ENCODE measurements at places on chromosomes 4 and X. TPM values are rescaled to one million over a fixed set of nuclear protein-coding genes. Genes with fewer than 3 reads are reported as not detected.

ITIH6 gene
- polyA plus RNA-seq = not detected

TCP11X2 gene
- polyA plus RNA-seq = not detected

RADX gene
- 3.2 TPM for polyA plus RNA-seq

H2BW2 gene
- not detected for polyA plus RNA-seq

PLXNB3 gene
- 2.2 TPM for polyA plus RNA-seq

HSFX4 gene
- polyA plus RNA-seq = not detected
